ENCODE measurements at places on chromosomes 7 and 10. TPM values are rescaled to one million over a fixed set of nuclear protein-coding genes. Genes with fewer than 3 reads are reported as not detected.

DNA sequence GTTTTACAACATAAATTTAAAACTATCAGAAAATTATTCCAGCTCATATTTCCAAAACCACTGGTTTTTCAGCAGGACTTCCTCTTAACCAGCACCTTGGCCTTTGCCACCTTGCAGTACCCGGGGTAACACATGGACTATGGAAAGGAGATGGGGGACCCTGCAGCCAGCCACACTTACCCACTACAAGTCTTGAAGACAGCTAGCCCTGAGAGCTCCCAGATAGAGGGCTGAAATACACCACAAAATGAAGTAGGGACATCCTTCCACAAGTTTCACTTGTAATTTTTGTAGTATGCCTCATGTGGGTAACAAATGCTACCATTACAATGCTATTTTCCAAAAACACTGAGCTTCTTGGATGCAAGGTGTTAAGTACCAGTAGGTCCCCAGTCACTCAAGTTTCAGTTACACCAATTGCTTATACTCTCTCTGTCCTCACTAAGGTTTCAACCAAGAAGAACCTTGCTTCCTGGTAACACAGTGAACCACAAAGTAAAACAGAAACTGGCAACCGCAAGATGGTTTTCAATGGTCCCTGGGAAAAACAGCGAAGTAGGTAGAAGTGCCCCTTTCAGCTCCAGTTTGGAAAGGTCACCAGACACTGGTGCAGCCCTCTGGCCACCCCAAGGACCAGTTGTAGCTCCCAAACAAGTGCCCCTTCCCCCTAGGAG lies 110.9 kb downstream of the SGMS1 start:
- H3K36me3 ChIP-seq = no peaks in the 10 kb centered on the region
- no peak overlapping the region for H3K27ac ChIP-seq
- no peaks in the 10 kb centered on the region for H3K4me1 ChIP-seq
- no peaks in the 10 kb centered on the region for H3K27me3 ChIP-seq

DNA sequence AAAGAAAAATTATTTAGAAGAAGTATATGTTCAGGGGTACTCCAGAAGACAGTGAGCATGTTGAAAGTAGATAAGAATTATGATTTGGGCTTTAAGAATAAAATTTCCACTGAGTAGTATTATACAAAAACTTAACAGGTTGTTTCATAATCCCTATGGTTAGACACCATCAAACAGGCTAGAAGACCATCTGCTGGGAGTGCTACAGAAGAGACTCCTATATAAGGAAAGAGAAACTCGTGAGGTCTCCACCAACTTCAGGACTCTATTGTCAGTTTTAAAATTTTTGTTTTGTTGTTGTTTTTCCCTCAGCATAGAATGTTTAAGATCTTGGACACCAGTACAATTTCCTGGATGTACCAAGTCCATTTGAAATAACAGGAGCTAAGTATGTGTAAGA lies 13.1 kb downstream of the DNAJC1 start:
- DNase-seq = no peak
- no peak overlapping the region for H3K4me3 ChIP-seq
- no peaks in the 10 kb centered on the region for H3K4me1 ChIP-seq
- H3K36me3 ChIP-seq = no peaks in the 10 kb centered on the region
- no peak overlapping the region for H3K27ac ChIP-seq

GRCh38 chr10:81027223-81027622 lies 489.5 kb downstream of the SH2D4B start:
- H3K4me3 ChIP-seq = no peak overlapping the region
- DNase-seq = no peak
- H3K27ac ChIP-seq = no peak overlapping the region

GRCh38 chr10:30691639-30692015 lies 62.1 kb upstream of the LYZL2 start:
- H3K4me1 ChIP-seq = no peaks in the 10 kb centered on the region
- no peak overlapping the region for H3K4me3 ChIP-seq
- no peaks in the 10 kb centered on the region for H3K36me3 ChIP-seq
- no peak overlapping the region for H3K27ac ChIP-seq

GRCh38 chr10:63421591-63421990 lies 44.2 kb downstream of the JMJD1C start:
- DNase-seq = no peak
- H3K27ac ChIP-seq = peak overlapping the region; percentile 25
- H3K4me1 ChIP-seq = no peaks in the 10 kb centered on the region
- H3K27me3 ChIP-seq = no peaks in the 10 kb centered on the region
- H3K4me3 ChIP-seq = no peak overlapping the region

Gene PBLD
- total RNA-seq = 2.1 TPM

Gene DENND11
- 28.9 TPM for total RNA-seq

Gene CYP3A4
- total RNA-seq = not detected

All from left lung (tissue), 14 donors.